ENCODE measurements at places on chromosomes 6 and 20. TPM values are rescaled to one million over a fixed set of nuclear protein-coding genes. Genes with fewer than 3 reads are reported as not detected.

The SIRPA gene
- 0.05 TPM for total RNA-seq

The PRSS16 gene
- 2.0 TPM for total RNA-seq

The SLC35F1 gene
- total RNA-seq, result 0.18 TPM

The MYB gene
- total RNA-seq, result 29.2 TPM

The KLHDC3 gene
- total RNA-seq, result 58.3 TPM

The SLC18B1 gene
- total RNA-seq, result 3.4 TPM

The CLPSL1 gene
- not detected for total RNA-seq

The PACRG gene
- total RNA-seq, result not detected

The KIAA1755 gene
- not detected for total RNA-seq

The GSTA1 gene
- not detected for total RNA-seq

The DEFB116 gene
- total RNA-seq, result not detected

The KCNK17 gene
- not detected for total RNA-seq

The ULBP2 gene
- total RNA-seq, result 0.32 TPM

The TRIM10 gene
- 0.16 TPM for total RNA-seq

The NCOA3 gene
- 76.4 TPM for total RNA-seq

The LSM14B gene
- 38.7 TPM for total RNA-seq

The MLN gene
- total RNA-seq, result not detected

The DLK2 gene
- 2.0 TPM for total RNA-seq

The TTLL9 gene
- not detected for total RNA-seq
